ENCODE measurements at places on chromosomes 1 and 21.

GRCh38 chr1:20770314-20771087, 16.6 kb downstream of the HP1BP3 start:
- DNase-seq: no peak

DNA sequence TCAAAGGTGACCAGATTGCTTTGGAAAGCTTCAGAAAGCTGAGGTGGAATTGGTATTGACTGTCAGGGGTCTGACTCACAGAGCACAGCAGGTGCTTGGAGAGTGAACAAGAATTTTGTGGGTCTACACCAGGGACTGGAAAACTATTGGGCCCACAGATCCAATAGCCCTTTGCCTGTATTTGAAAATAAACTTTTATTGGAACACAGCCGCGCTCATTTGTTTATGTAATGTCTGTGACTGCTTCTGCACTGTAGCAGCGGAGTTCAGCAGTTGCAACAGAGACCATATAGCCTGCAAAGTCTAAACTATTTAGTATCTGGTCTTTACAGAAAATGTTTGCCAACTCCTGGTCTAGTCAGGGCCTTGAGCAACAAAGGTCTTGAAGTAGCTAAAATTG, 315.6 kb downstream of the NFIA start:
- DNase-seq: no peak

GRCh38 chr1:63319046-63320021, 3.0 kb upstream of the FOXD3 start:
- no peak for DNase-seq

DNA sequence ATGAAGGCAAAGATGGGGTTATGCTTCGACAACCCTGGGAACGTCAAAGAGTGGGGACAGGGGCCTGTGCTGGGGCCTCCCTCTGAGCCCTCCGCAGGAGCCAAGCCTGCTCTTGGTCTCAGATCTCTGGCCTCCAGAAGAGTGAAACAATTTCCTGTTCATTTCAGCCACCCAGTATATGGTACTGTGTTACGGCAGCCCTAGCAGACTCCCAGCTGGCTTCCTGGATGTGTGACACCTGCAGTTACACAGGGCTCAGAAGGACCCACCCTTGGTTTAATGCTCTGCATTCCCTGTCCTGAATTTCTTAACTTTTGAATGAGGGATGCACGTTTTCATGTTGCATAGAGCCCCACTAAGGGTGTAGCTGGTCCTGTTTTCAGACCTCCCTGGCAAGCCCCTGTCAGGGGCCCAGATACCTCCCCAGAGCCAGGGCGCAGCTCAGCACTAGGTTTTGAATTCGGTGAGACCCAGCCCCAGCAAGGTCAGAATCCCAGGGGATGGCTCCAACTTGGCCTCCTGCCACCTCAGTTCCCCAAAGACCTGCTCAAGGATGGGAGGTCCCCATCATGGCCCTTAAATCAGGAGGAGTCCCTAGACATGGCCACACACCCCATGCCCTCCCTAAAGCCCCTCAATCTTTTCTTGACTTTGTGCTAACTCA, 79.0 kb upstream of the IFFO2 start:
- no peak for DNase-seq

- no peak for DNase-seq
These were observed 16.0 kb upstream of the ID3 start for GRCh38 chr1:23575226-23575810.

GRCh38 chr21:25987531-25987930, 183.0 kb downstream of the APP start:
- no peak for DNase-seq

DNA sequence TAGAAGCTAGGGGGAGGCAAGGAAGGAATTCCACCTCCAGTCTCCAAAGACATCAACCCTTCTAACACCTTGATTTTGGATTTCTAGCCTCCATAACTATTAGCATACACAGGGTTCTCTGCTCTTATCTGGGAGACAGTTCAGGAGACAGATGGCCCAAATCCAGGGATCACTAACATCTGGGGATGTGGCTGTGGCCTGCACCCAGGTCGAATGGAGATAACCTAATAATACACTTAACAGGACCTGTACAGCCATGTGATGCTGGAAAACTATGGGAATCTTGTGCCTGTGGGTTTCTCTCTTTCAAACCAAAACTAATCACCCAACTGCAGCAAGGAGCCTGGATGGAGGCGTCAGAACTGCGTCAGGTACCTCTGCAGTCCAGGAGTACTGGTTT, 47.6 kb downstream of the KIAA0319L start:
- DNase-seq: no peak

Measured in activated T-helper 1 cell treated with Interleukin-2 at 50 U/mL for 16 hours (primary cell).